ENCODE measurements at places on chromosomes 13 and 19.

DNA sequence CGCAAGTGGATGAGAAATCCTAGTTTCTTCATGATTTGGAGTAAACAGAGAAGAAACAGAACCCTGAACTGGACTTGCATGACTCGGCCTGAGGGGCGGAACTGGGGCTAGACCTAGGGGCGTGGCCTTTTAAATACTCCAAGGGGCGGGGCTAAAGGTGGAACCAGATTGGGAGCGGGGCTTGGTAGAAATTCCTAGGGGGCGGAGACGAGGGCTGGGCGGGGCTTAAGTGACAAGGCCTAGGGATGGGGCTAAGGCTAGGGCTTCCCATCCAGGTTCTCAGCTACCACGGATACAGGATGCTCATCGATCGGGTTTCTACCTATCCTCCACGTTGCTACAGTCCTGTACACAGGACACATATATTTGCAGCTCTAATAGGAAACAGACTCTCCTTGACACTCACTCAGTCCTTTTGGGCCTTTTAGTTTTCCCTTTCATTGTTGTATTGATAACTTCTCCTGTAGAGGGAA lies 372 bp upstream of the ZNF699 start:
- peak; percentile 92 for DNase-seq

DNA sequence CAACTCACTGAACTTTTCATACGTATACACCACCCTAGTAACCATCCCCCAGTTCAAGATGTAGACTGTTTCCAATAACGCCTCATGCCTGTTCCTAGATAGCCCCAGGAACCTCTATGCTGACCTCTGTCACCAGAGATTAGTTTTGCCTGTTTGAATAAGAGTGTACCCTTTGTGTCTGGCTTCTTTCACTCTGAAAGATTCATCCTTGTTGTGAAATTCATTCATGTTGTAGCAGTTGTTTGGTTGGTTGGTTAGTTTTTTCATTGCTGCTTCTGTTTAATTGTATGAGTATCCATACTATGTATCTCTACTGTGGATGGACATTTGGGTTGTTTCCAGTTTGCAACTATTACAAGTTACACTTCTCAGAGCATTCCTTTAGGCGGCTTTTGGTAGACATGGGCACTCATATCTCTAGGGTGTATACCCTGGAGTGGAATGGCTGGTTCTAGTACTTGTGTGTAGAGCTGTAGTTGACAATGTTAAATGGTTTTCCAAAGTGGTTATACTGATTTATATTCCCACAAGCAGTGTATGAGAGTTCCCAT lies 1.6 kb downstream of the RNASEH2B start:
- peak; percentile 16 for DNase-seq

- DNase-seq, result no peak
These were observed 2.8 kb upstream of the HNRNPM start for GRCh38 chr19:8441725-8442544.

- peak; percentile 92 for DNase-seq
These were observed 113.0 kb downstream of the TEX26 start for GRCh38 chr13:31045286-31046081.

- peak; percentile 67 for DNase-seq
These were observed 10.7 kb upstream of the CRTC1 start for GRCh38 chr19:18672606-18673337.

DNA sequence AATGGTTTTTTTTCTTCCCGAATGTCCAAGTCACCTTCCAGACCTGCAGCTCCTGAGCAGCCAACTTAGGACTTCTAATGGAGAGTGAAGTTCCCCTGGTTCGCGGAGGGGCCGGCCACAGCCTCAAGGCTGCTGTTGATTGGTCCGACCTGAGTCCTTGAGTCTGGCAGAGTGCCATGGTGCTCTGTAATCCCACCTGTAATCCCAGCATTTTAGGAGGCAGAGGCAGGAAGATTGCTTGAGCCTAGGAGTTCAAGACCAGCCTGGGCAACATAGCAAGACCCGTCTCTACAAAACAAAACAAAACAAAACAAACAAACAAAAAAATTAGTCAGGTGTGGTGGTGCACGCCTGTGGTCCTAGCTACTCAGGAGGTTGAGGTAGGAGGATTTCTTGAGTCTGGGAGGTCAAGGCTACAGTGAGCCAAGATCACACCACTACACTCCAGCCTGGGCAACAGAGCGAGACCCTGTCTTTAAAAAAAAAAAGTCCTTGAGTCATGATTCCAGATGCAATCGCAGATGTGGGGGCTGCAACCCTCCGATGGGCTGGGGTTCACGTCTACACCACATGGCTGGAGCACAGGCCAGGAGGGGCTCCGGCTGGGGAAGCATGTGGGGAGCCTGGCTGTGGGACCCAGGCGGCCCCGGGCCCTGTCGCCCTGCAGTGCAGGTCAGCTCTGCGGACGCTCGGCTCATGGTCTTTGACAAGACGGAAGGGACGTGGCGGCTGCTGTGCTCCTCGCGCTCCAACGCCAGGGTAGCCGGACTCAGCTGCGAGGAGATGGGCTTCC lies 17.7 kb downstream of the HPN start:
- DNase-seq, result no peak

- no peak for DNase-seq
These were observed 3.6 kb upstream of the KLF2 start for GRCh38 chr19:16320987-16321386.

GRCh38 chr13:76703621-76704288 lies 182.4 kb downstream of the KCTD12 start:
- DNase-seq, result no peak

DNA sequence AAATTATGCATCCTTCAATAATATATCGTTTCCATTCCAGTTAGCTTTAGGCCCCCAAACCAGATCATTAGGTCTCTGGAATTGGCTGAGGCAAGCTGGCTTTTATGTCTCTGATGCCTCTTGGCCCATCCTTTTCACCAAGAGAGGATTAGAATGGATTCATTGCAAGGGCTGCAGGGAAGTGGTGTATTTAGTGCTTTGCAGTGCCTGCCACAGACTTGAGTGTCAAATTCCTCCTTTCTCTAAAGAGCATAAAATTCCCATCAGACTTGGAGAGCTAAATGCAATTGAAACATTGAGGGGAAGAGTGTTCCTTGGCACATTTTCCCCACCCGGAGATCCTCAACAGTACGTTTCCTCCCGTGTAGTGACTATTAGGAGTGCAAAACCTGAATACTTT lies 302.6 kb downstream of the ATP8A2 start:
- no peak for DNase-seq

DNA sequence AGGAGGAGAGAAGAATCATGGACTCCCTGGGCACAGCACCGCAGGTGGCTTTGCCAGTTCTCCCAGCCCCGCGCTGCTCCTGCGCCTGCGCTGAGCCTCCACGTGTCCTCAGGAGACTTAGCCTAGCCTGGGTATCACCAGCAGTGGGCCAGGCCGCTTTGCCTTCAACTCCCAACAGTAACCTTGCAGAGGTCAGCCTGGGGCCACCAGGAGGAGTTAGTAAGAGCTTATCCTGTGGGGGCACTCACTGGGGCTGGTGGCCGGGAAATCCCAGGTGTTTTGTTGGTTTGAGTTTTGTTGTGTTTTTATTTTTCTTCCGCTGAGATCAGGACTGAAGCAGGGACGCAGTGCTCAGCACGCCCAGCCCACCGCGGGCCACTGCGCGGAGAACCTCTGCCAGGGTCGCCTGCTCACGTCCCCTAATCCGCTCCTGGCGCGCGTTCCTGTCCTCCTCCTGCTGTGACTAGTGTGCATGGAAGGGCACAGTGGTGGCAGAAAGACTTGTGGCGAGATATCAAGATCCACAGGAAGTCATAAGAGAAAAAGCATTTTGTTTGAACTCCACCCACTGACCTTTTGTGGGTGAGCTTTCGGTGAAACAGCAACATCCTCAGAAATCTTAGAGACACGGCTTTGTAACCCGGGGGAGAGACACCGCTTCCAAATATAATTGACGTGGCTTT lies 207.4 kb upstream of the RFC3 start:
- DNase-seq, result peak; percentile 5

- no peak for DNase-seq
These were observed 42.0 kb upstream of the GGACT start for GRCh38 chr13:100630555-100630954.

DNA sequence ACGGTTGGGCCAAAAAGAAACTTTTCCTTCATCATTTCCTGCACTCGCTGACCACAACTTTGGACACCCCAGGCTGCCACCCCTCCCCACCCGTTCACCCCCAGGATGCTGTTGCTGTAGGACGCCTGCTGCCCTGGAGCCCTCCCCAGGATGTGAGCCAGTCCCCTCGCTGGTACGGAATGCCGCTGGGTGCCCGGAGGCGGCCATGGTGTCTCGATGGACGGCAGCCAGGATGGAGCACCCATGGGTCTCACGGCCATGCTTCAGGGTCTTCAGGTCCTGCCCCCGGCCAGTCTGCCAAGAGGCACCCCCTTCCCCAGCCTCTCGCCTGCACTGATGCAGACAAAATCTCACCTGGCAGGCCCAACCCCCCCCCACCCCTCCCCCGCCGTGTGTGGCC lies 15.4 kb upstream of the CSNK1G2 start:
- no peak for DNase-seq

DNA sequence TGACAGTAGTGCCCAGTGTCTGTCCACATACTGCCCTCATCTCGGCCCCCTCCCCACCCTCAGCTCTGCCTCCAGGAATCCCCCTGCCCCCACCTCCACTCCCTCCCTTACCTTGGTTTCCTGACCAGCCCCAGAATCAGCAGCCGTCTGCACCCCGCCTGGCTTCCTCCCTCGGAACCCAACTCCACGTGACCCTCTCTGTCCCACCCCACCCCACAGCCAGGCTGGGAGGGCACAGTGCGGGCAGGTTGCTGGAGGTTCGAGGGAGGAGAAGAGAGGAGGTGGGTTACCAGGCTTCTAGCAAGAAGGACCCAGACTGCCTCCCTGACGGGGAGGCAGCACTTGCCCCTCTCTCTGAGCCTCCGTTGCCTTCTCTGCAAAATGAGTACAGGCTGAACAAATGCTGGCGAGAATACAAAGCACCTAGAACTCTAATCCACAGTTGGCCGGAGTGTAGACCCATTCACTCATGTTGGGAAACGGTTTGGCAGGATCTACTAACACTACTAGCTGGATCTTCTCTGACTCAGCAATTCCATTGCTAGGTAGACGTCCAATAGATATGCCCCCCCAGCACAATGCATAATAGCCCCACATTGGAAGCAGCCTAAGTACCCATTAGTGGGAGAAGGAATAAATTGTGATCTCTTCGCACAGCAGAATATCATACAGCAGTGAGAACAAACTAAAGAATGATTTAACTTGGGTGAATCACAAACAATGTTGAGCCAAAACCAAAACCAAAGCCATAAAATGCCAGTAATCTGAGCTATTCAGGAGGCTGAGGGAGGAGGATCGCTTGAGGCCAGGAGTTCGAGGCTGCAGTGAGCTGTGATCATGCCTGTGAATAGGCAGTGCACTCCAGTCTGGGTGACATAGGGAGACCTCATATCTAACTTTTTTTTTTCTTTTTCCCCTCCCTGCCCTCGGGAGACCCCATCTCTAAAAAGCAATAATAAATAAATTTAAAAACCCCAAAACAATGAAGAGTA lies at the start of gene RASAL3:
Gene RASAL3, minus strand, starts transcription at position 151 of the 992 bp plus-strand sequence. CDS start 186 bp downstream, outside the sequence.
- DNase-seq, result peak; percentile 43

GRCh38 chr13:37878496-37878895 lies 8.9 kb upstream of the TRPC4 start:
- DNase-seq, result no peak

GRCh38 chr13:57418067-57418677 lies 213.4 kb upstream of the PCDH17 start:
- DNase-seq, result no peak

- DNase-seq, result peak; percentile 23
These were observed 128.3 kb downstream of the KLF5 start for GRCh38 chr13:73187106-73187505.

DNA sequence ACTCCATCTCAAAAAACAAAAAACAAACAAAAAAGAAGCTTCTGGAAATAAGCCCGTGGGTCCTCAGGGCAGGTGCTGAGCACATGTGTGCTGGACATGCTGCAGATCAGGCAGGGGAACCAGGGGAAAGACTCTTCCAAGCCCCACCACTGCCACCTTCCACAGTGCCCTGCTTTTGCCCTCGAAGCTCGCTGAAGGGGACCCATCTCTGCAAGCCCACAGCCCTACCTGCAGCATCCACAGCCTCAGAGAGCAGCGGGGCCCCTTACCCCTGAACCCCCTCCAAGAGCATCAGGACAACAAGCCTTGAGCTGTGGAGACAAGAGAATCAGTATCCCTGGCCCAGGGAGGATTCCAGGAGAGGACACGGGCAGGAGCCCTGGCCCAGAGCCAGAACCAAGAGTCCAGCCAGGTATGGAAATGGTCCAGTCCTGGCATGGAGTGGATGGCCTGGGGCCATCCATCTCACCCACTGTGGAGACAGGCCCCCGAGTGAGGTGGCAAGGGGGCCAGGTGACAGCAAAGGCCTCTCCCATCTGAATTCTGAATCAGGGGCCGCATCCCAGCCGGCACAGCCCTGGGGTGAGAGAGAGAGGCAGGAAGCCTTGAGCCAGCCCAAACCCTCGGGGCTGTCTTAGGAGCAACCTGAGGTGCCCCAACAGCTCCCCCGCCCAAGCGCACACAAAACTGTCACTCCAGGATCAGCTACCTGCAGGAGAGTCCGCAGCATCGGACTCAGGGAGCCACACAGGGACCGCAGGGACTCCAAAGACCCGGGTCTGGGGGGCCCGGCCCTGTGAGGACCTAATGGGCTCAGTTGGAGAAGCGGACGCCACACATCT lies 51.8 kb upstream of the TPM4 start:
- DNase-seq, result no peak

- no peak for DNase-seq
These were observed 11.4 kb upstream of the GPI start for GRCh38 chr19:34353546-34353945.

- DNase-seq, result no peak
These were observed 75.5 kb upstream of the ADGRE5 start for GRCh38 chr19:14305706-14306105.

DNA sequence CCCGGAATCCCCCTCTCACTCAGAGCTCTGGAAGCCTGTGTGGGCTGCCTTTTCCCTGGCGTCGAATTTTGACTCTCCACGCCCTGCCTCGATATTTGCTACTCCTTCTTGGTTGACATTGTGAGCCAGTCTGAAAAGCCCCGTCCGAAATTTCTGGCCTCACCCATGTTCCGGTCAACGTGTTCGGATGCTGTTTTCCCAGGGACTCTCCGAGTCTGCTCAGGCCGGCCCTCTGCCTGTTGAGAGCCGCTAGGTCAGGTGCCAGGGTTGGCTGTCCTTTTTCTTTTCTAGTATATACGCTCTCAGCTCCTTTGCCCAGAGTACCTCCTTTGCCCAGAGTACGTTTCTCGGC lies 6.8 kb upstream of the DGKH start:
- DNase-seq, result peak; percentile 72

DNA sequence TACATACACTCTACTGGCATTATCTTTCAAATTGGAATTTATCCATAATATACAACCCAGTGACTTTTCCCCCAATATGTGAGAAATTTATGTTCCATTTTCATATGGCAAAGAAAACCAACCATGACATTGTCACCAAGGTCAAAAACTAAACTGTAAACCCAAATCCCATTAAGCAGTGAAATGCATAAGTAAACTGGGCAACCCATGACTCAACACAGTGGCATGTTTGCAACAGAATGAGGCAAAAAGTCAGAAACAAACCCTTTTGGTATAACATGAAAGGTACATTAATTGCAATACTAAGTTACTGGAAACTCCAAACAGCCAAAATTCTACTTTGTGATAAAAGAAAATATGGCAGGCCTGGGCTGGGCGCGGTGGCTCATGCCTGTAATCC lies 4.9 kb downstream of the ZNF878 start:
- no peak for DNase-seq

Measured in fibroblast of the aortic adventitia (primary cell).